ENCODE measurements at places on chromosomes 12 and 14.
A peak's percentile ranks its signal among the peaks of the same experiment; 100 is the strongest.

GRCh38 chr14:84483072-84483420 is 1046.9 kb upstream of the FLRT2 start:
- no peak for DNase-seq

DNA sequence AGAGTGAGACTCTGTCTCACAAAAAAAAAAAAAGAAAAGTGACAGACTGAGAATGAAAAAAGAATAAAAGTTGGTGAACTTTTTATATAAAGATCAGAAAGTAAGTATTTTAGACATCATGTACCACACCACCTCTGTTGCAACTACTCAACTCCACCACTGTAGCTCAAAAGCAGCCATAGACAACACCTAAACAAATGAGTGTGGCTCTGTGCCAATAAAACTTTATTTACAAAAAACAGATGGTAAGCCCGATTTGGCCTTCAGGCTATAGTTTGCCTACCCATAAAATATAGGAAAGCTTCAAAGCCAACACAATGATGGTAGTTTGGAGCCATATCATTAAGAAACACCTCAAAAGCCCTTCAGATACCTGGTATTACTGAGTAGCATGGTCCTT is 154.5 kb upstream of the FOXN3 start:
- no peak for DNase-seq

DNA sequence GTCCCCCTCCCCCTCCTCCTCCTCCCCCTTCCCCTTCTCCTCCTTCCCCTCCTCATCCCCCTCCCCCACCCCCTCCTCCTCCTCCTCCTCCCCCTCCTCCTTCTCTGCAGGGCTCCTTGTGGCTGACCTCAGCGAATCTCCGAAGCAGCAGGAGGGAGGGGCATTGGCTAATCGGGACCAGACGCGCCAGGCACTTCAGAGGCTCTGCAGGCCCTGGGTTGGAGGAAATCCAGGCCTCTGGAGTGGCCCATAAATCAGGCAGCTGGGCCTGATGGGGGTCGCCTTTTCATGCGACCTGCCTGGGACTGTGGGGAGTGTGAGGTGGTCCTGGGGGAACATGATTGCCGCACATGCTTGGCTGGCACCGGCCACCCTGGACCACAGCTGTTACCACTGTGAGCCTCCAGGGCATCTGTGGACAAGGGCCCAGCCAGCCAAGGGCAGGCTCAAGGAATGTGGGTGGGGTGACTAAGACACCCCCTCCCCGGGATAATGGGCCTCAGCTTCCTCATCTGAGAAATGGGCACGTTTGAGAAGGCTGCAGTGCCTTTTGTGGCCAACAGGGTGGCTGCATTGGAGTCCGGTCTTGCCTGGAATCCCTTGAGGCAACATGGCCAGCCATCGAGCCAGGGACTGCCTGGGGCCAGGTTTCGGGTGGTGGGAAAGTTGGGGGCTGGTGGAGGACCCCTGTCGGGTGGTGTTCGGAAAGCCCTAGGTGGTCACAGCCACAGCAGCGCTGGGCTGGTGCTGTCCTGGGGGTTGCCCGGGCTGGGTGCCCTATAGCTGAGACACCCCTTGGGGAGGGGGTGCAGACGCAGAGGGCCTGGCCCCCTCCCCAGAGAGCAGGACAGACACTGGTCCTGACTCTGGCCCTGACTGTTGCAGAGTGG is 12.0 kb downstream of the KIF26A start:
- peak; percentile 75 for DNase-seq

GRCh38 chr12:3040026-3040656 is 37.0 kb upstream of the TSPAN9 start:
- no peak for DNase-seq

GRCh38 chr12:132522592-132523380 is 32.8 kb downstream of the FBRSL1 start:
- no peak for DNase-seq

DNA sequence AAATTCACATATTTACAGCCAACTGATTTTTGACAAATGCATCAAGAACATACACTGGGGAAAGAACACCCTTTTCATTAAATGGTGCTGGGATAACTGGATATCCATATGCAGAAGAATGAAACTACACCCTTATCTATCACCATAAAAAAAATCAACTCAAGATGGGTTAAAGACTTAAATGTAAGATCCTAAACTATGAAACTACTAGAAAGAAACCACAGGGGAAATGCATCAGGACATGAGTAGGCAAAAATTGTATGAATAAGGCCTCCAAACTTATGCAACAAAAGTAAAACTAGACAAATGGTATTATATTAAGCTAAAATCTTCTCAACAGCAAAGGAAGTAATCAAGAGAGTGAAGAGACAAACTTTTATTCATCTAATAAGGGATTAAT is 242.6 kb downstream of the CPNE8 start:
- DNase-seq, result no peak

DNA sequence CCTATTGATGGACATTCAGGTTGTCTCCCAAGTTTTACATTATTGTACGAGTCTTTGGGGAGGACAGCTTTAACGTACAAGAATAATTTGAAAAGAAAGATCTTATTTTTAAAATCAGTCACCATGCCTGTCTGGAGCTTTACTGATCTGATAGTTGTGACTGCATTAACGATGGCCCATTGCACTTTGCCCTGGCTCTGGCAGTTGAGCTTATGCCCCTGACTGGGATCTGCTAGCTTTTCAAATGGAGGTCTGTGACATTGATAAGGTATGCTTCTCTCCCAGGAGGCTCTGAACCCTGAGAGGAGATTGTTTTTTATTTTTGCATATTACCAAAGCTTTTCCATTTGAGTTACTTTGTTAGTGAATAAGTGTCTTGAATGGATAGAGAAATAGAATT is 17.9 kb upstream of the RAB3IP start:
- DNase-seq, result no peak

GRCh38 chr12:32298917-32299316 is 100.4 kb upstream of the FGD4 start:
- DNase-seq, result no peak

- DNase-seq, result peak; percentile 82
Observed at GRCh38 chr14:81303258-81303935, 82.6 kb upstream of the GTF2A1 start.

- DNase-seq, result no peak
Observed at GRCh38 chr12:154058-154457, 59.9 kb downstream of the SLC6A12 start.

DNA sequence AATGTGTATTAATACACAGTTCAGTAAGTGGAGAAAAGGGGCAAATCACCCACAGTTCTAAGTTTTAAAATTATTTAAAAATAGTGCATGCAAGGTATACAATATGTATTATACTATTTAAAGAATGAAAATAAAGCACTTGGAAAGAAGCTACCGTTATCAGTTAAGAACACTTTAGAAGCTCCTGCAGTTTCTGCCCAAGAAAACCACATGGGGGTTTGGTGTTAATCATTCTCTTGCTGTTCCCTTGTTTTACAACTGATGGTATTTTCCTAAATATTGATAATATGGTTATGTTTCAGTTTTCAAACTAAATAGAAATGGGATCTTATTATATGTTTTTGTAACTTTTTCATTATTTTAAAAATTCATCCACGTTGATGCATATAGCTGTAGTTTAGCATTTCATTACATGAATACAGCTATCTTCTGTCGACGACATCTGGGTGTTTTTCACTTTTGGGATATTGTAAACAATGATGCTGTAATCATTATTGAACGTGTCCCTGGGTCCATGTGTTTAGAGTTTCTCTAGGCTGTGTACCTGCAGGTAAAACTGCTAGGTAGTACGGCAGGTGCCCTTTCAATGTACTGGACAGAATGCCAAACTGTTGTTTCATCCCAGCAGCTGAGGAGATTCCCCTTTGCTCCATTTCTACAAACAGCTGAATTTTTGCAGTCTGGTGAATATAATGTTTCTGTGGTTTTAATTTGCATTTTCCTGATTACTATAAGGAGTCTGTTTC is 64.1 kb downstream of the APPL2 start:
- no peak for DNase-seq

GRCh38 chr12:120980800-120981368 is 2.5 kb downstream of the HNF1A start:
- DNase-seq, result no peak

DNA sequence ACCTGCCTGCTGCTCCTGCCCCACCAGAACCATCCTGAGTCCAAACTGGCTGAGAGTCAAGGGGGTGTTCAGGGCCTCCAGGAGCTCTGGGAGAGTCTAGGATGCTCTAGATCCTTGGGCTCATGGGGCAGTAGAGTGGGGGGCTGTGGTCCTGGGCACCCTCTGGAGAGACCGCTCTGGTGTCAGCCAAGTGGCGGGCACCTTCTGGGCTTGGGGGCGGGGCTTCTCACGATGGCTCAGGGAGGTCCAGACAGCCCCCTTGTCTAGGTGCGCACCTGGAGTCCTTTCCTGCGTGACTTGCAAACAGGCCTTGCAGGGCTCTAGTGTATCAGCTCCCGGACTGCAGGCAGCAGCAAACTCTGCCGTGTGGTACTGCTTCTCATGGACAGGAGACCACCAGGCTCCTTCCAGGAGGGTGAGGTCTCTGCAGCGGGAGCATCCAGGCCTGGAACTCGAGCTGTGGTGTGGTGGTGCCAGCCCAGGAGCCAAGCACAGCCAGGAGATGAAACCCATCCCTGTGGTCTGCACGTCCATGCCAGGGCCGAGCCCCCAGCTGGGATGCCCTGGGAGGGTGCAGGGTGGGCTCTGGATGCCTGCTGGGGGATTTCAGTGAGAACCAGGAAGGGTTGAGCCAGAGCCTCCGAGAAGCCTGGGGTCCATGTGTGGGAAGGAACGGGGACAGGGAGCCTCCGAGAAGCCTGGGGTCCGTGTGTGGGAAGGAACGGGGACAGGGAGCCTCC is 15.0 kb downstream of the PACS2 start:
- DNase-seq, result no peak

DNA sequence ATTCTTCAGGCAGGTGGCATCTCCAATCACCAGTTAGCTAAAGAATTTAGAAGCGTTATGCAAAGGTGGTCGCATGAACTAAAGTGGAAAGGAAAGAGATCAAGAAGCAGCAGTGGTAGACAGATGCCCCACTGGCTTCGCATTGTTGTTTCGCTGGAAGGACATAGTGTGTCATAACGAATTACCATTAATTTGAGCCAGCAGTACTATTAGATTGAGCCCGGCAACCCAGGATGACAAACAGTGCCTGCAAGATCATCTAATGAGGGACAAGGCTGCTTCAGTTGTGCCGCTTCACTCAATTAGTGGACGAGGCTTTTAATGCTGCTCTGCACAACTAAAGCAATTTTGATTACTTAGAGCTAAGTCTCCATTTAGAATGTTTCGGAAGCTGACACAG is 274.5 kb upstream of the SOX5 start:
- no peak for DNase-seq

DNA sequence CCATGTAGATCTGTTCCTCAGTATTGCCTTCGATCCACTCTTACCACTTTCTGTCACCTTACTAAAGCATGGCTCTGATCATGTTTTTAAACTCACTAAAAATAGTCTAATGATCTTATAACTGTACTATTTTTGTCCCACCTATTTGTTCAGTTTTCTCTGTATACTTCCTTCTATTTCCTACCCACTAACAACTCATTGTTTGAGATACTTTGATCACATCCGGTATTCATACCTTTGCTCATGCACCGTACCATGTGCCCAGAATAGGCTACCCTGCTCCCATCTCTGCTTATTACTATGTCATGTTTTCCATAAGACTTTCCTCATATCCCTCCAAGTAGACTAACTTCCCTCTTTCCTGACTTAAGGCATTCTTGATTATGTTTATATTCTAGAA is 128.6 kb downstream of the MED13L start:
- DNase-seq, result no peak

DNA sequence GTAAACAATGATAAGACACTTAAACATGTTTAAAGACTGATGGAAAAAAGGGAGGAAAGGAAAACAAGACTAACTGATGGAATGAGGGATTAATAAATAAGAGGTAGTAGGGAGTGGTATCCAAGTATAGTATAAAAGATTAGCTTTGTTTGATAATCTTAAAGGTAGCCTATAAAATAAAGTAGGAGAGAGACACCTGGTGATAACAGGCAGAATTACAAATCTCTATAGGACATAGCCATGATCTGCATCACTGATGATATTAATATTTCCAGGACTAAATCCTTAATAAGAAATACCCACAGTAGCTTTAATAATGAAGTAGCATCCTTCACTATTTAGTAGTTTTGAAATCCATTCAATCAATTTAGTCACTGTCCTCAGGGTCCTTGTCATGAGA is 30.4 kb downstream of the DLGAP5 start:
- no peak for DNase-seq

DNA sequence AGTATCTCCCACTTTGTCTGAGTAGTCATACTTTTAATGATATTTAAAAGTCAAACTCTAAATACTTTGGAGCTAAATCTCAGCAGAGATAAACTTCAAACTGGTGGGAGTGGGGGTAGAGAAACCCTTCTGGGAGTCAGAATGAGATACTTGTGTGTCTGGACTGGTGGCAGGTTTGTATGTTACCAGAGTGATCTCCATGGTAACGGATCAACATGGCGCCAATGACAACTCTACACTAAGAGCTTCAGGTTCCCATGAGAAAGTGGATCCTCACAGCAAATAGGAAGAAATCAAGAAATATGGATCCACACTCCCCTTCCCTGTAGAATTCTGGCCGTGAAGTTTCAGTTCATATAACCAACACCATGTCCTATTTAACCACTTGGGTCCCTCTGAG is 121.9 kb downstream of the ETV6 start:
- no peak for DNase-seq

- DNase-seq, result no peak
Observed at GRCh38 chr12:3432868-3433267, 58.1 kb upstream of the PRMT8 start.

- DNase-seq, result no peak
Observed at GRCh38 chr14:66405158-66405557, 81.0 kb upstream of the CCDC196 start.

- DNase-seq, result no peak
Observed at GRCh38 chr12:79527473-79527872, 163.3 kb downstream of the PAWR start.

GRCh38 chr14:39006721-39007410 is 96.2 kb downstream of the SEC23A start:
- DNase-seq, result no peak

GRCh38 chr12:27272373-27273028 is 28.4 kb downstream of the STK38L start:
- peak; percentile 22 for DNase-seq

DNA sequence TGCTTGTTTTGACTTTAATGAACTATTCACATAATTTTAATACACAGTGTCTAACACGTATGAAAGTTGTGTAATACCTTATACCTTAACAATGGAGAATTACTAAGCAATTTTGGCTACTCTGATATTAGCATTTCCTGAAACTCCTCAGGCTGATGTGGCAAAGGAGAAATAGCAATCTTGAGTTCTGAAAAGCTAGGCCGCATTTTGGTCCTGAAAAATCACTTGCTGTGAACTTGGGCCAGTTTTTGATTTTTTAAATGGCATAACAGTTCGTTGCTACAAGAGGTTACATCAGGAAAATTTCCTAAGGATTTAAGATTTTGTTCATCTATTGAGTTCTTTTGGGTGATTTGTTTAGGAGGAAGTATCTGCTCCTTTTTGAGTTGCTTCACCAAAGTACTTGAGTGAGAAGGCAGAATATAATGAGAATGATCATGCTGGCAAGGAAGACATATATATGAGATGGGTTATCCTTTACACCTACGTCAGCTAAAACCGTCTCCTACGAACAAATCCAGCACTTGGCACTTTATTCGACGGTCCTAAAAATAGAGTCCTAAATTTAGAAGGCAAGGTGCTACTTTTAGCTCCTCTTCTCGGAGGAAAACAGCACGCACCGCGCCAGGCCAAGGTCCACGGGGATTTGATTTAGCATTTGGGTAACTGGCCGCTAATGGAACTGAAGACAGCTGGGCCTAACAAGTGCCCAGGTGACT is 32.2 kb downstream of the MIA2 start:
- DNase-seq, result no peak

Measured in NCI-H510A (cell line).